ENCODE measurements at places on chromosomes 11 and 22.

GRCh38 chr22:28229566-28230485 is 310.8 kb upstream of the PITPNB start:
- DNase-seq: no peak

DNA sequence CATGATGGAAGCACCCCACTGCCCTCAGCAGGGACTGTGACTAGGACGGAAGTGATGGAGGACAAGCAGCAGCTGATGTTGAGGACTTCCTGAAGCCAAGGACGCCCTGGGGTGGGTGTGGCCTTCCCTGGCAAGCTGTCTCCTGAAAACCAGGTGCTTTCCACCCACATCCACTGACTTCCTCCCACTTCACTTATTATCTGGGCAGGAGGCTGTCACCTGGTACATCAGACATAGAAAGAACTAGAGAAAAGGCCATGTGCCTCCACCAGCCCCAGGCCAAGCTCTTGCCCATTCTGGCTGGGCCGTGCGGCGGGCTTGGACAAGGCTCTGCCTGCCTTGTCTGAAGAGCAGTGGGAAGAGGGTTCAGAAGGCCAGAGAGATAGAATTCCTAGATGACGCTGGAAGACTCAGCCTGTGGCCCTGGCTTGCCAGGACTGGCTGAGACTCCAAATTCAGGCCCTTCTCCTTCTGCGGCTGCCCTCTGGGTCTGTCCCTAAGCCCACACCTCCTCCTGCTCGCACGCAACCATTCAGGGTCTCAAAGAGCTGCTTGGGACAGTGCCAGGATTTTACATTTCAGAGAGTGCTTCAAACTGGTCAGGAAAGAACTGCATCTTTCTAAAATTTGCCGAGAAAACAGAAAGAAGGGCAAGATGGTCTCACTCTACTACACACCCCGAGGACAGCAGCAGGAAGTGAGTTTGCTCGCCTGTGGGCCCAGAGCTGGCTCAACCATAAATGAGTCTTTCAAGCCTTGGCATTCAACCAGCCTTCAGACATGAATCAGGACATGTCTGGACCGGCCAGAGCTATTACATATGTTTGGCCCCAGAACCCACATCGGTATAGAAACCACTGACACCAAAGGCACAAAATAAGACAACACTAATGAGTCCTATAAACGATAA is 13.3 kb downstream of the ARHGAP1 start:
- no peak for DNase-seq

GRCh38 chr11:35771722-35772121 is 109.1 kb downstream of the TRIM44 start:
- DNase-seq: no peak

DNA sequence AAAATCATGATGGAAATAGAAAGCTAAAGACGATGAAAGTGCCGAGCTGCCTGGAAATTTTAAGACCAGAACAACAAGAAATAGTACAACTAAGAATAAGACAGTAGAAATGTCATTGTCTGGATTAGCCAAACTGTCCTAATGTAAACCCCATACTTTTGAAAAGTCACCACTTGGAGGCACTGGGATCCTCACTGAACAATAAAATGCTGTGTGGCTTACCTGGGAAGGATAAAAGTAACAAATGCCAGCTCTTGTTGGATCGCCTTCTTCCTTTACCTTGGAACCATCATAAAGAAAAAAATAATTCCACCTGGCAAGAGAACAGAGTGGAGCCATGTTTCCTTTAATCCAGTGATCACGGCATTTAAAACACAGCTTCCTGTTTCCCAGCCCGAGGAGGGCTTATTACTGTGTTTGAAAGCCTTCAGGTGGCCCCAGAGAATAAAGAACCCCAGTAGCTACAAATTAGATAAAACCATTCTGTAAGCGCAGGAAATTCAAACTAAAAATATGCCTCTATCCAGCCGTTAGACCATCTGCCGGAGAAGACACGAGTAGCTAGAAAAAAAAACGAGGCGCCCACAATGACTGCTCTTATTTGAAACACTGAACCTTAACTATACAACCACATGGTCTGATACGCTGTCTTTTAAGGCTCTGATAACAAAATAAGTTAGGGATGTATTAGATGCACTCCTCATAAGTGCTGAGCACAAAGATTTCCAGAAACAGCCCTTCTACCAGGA is 4.4 kb downstream of the HPS4 start:
- no peak for DNase-seq

- no peak for DNase-seq
These were observed 9.2 kb downstream of the RELA start for GRCh38 chr11:65653229-65654225.

DNA sequence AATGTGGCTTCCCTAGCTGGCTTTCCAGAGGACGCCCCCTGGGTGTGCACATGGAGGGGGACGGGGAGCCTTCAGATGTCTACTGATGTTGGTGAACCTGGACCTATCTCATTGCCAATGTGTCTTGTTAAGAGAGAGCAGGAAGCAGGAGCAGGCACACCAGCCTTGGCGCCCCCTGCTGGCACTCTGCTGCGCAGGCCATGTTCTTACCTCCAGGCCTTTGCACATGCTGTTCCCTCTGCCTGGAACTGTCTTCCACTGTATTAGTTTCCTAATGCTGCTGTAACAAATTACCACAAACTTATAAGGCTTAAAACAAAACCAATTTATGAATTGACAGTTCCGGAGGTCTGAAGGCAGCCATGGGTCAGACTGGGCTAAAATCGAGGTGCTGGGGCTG is 23.6 kb upstream of the MN1 start:
- no peak for DNase-seq

GRCh38 chr11:120536091-120536796 is 24.7 kb downstream of the GRIK4 start:
- no peak for DNase-seq

DNA sequence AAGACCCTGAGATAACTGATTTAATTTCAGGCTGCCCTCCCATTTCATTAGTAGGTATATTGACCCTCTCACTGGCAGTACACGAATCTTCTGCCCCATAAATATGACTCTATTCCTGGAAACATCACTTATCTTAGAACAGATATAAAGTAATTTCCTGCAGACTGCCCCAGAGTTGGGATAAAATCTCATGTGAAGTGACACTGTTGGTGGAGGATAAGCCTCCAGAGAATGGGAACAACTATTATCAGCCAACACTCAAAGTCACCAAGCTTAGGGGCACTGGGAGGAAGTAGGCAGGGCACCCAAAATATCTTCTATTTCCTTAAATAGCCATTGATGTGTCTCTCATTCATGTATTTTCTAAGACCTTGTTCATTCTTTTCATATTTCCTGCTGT is 8.2 kb downstream of the OR51B5 start:
- no peak for DNase-seq

- DNase-seq: no peak
These were observed 1.9 kb downstream of the BLID start for GRCh38 chr11:122113836-122114825.

DNA sequence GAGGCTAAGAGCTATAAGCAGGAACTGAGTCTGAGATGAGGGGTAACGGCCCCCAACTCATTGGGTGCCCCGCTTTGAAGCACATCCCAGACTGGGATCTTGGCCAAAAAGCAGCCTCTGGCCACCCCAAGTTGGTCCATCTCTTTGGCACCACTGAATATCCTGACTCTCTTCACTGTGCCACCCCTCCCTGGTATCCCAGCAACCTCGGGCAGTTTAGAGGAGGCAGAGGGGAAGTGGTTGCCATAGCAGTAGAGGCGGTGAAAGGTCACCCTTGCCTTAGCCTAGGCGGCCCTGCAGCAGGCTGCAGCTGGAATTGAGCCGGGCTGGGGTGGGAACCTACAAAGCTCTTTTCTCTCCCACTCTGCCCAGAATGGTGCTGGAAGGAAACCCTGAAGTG is 1.1 kb downstream of the PELI3 start:
- no peak for DNase-seq

DNA sequence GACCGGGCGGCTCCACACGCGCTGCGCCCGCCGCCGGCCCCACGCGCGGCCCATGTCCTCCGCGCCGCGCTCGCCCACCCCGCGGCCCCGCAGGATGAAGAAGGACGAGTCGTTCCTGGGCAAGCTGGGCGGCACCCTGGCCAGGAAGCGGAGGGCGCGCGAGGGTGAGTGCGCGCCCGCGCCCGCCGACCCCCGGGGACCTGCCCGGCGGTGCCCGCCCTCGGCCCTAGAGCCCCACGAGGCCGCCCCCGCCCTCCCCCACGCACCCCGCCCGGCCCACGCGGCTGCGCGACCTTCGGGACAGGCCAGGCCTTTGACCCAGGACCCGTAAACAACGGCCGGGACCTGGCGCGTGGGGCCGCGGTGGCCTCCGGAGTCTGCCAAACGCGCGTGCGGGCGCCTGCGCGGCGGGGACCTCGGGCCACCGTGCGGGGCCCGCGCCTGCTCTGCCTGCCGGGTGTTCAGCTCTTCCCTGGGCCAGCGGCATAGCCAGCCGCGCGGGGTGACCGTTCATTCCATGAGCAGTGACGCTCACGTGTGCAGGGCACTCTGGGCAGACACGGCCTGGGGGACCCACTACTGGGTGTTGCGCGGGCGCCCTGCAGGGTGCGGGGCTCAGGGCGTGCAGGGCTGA is at the start of gene PARVB:
PARVB (plus strand) TSS at position 15 of the 634 bp plus-strand sequence; CDS start at position 53, 38 bp downstream.
- DNase-seq: no peak

DNA sequence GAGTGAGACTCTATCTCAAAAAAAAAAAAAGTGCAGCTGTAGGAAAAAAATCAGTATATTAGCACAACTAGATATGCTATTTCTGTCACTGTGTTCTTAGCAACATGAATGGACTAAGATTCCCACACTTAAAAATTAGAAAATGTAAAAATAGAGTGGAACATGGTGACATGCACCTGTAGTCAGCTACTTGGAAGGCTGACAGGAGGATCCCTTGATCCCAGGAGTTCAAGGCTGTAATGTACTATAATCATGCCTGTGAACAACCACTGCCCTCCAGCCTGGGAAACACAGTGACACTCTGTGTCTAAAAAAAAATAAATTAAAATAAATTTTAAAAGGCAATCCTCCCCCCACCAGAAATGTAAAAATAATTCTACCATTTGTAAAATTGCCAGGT is 29.8 kb downstream of the PICALM start:
- no peak for DNase-seq

DNA sequence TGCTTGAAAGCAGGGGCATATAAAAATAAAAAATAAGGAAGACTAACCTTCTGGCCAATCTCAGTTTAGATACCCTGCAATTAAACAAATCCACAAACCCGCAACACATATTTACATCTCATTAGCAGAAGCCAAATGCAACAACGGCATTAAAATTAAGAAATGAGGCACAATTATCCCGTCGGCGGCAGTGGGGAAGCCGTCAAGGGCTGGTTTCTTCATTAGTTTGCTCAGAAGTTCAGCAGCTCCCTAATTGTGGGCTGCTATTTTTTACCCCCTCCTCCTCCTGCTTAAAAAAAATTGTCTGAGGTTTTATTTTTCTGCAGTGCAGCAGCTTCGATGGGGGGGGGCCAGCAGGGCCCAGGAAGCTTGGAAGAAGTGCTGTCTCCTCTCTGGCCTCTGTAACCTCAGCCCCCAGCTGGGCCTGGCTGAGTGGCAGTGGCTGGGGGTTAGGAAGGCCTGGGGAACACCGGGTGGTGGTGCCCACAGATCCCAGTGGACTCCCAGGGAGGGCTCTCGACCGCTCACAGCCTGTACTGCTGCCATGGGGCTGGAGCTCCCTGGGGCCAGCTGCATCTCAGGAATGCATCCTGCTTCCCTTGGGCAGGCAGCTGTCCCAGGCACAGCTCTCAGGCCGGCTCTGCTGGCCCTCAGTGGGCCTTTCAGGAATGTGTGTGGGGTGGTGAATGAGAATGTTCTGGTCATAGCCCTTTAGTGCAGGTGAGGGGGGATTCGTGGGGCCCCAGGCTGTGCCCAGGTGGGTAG is 148.7 kb upstream of the B3GAT1 start:
- DNase-seq: no peak

GRCh38 chr11:68835328-68835727 is 6.4 kb downstream of the CPT1A start:
- no peak for DNase-seq

- no peak for DNase-seq
These were observed 10.6 kb upstream of the CARD10 start for GRCh38 chr22:37529652-37530345.

DNA sequence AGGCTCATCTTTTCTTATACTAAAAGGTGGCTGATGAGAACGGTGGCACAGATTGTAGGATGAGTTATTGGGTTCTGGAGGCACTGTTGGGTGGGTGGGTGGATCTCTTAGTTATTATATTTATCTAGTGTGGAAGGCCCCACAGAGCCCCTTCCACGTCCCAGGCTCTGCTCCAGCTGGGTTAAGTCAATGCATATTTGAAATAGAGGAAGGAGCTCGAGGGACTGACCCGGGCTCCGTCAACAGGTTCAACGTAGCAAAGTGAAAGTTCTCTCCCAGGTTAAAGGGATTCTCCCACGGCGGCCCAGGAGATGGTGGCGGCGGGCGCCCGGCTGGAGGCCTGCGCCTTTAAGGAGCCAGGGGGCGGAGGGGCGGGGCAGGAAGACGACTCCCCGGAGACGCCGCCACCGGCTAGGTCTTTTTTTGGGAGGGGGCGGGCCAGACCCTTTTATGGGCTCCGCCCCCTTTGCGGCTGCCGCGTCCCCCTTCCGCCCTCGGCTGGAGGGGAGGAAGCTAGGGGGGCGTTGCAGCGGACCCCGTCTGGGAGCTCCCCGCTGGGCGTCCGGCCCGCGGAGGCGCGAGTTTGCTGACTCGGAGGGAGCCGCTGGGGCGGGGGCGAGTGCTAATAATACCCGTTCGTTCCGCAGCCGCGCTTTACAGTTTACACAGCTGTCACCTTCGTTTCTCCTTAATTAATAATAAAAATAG is 1.5 kb upstream of the INPPL1 start:
- DNase-seq: peak; percentile 88

DNA sequence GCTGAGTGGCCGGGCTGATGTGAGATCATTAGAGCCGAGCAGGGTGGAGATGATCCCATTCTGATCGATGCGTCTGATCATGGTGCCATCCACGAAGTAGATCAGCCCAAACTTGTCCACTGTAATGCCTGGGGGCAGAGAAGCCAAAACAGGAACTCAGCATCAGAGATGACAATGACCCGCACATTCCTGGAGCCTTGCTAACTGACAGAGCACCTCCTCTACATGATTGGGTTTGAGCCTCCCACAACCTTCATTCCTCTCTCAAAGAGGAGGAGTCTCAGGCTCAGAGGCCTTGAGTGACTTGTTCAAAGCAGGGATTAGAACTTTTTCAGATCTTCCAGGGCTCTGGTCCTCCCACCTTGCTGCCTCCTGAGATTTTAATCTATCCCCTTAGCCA is 133.7 kb upstream of the NARS2 start:
- DNase-seq: no peak
